Right kidney (tissue), 9 donors: ENCODE measurements at places on chromosomes 11 and 22.

DNA sequence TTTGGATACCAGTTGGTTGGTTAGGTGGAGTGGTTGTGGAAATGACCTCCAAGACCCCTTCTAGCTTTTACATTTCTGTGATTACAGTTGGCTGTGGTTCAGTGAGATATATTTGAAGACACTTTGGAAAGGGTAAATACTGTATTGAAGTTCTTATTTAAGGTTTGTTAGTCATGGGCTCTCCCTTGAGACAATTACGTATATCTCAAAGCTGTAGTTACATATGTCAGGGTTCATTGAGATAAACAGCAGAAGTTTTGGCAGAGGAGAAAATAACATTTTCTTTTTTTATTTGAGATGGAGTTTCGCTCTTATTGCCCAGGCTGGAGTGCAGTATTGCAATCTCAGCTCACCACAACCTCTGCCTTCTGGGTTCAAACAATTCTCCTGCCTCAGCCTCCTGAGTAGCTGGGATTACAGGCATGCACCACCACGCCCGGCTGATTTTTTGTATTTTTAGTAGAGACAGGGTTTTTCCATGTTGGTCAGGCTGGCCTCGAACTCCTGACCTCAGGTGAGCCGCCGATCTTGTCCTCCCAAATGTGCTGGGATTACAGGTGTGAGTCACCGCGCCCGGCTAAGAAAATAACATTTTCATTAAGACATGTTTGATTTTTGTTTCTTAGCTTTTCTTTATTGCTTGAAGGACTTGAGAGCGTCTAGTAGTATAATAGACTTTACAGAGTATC, 1.9 kb downstream of the RNF121 start:
- DNase-seq: no peak

DNA sequence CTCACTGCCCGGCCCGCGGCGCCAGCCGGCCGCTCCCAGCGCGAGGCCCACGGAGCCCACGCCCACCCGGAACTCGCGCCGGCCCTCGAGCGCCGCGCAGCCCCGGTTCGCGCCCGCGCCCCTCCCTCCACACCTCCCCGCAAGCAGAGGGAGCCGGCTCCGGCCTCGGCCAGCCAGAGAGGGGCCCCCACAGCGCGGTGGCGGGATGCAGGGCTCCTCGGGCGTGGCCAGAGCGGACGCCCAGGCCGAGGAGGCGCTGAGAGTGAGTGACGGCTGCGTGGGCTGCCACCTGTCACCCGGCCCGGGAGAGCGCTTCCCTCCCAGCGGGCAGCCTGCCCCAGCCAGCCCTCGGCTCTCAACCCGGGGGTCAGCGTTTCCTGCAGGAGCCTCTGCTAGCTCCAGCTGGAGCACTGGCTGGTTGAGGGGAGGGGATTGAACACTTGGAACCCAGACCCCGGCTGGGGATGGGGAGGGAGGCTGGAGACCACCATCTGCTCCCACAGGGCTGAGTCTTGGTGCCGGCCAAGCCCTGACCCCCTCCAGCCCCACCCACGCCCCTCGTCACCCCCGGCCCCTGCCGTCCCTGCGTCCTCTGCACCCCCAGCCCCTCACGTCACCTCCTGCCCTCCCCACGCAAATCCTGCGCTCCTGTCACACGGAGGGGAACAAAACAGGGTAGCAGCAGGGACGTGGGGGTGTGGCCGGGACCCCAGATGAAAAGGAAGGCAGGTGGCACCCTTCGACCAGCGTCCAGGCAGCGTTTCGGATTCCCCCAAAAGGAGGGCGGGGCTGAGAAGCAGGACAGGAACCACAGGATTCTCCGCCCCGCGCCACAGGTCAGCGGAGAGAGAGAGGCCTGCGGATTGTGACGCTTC, 157.0 kb downstream of the BRD1 start:
- DNase-seq: no peak

DNA sequence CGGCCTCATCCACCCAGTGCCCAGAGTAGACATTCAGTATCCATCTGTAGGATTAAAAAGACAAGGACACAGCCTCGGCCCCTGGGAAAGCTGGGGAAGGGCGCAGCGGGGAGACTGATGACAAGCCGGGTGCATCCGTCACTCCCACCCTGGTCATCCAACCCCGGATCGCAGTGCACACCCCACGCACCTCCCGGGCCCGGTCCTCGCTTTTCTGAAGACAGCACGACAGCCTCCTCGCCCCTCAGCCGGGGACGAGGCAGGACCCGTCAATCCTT, 1.1 kb downstream of the FCHSD2 start:
- no peak for DNase-seq

GRCh38 chr11:14549891-14550290, 29.7 kb upstream of the PSMA1 start:
- no peak for DNase-seq

DNA sequence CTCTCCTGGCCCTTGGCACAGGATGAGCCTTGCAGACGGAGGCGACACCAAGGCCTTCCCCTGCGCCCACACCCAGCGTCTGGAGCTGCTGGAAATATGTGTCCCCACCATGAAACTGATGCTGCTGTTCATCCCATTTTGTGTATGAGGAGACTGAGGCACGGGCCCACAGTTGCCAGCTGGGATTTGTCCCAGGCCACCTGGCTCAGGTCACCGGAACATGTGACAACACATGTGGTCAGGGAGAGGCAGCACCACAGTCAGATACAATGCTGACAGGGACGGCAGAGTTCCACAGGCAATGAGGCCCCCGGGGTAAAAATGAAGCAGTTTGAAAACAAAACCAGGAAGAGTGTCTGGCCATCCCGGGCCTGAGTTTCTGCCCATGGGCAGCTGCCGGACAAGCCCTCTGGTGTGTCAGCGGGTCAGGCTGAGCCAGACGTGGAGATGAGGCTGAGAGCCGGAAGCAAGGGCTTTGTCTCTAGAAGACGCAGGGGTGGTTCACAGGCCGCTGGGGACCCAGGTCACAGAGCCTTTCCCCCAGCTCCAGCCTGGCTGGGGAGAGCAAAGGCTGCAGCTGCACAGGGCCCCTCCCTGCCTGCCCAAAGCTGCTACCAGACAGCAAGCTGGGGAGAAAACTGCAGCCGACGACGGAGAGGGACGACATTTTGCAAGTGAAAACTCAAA, 80.7 kb downstream of the CDKN1C start:
- no peak for DNase-seq

GRCh38 chr11:117643606-117644300, 153.3 kb downstream of the DSCAML1 start:
- no peak for DNase-seq

- no peak for DNase-seq
These were observed 5.1 kb upstream of the FBLN1 start for GRCh38 chr22:45497351-45498145.

DNA sequence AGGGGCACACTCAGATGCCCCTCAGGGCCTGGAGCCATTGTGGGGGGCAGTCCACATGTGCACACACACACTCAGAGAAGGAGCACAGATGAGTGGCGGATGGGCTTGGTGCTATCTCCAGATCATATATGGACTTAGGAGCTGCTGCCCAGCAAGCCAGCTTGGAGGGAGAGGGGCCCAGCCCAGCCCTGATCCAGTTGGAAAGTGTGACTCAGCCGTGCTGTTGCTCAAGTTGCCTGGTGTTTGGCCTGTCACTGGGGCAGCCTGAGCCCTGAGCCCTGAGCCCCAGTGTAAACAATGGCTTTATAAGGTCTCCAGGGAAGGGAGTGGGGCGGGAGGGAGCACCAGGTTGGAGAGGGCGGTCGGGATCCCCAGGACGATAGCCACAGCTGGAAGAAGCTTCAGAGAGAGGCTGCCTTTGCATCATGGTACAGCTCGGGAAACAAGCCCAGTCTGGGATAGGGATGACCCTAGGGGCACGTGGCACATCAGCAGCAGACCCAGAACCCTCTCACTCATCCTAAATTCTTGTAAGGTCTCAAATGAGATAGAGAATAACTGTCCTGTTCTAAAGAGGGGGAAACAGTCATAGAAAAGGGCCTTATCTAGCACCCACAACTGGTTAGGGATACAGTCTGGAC, 4.8 kb downstream of the SELENOM start:
- no peak for DNase-seq

- DNase-seq: peak; percentile 73
These were observed 8.1 kb downstream of the MALAT1 start for GRCh38 chr11:65506772-65507505.

- DNase-seq: no peak
These were observed 3.4 kb downstream of the PARVA start for GRCh38 chr11:12380565-12381325.

GRCh38 chr11:30197869-30198268, 32.9 kb upstream of the FSHB start:
- no peak for DNase-seq

DNA sequence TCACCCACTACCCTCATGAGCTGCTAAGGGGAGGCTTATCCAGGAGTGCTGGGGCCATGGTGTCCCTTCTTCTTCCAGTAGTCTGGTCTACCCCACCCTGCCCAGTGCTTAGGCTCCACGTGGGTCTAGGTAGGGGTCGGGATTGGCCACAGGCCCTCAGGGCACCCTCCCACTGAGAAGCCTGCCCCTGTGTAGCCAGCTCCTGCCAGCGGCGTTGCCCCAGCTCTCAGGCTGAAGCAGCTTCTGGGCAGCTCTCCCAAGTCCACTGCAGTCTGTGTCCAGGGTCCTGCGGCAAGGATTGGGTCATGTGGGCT, 24.0 kb upstream of the RIC3 start:
- no peak for DNase-seq
